ENCODE measurements at places on chromosomes 12 and 14. TPM values are rescaled to one million over a fixed set of nuclear protein-coding genes. Genes with fewer than 3 reads are reported as not detected.
A peak's percentile ranks its signal among the peaks of the same experiment; 100 is the strongest.

The IRAK3 gene
- 1.2 TPM for polyA plus RNA-seq

The SLCO1B3 gene
- 0.17 TPM for polyA plus RNA-seq

The MYO1H gene
- not detected for polyA plus RNA-seq

The MYL2 gene
- not detected for polyA plus RNA-seq

The DLGAP5 gene
- polyA plus RNA-seq: 7.7 TPM

The TAS2R31 gene
- polyA plus RNA-seq: not detected

The HIP1R gene
- 31.8 TPM for polyA plus RNA-seq

The RFX4 gene
- polyA plus RNA-seq: not detected

GRCh38 chr14:60648249-60648933, 886 bp downstream of the SIX1 start:
- DNase-seq: peak; percentile 19

GRCh38 chr12:3308609-3309008, 182.4 kb upstream of the PRMT8 start:
- DNase-seq: no peak

DNA sequence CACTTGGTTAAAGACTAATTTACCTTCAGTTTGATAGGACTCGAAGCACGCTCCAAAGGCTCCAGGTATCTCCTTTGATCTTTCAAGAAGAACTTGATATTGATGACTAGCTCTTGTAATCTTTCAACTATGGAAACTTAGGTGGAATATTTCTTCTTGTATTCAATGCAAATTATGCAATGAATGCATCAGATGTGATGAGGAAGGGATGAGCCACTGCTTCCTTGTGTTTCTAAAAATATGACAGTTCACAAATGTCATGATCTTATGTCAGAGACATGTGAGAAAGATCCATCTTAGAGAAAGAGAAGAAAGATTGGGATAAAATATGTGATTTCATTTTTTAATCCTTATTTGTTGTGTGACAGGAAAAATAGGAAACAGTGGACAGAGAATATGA, 9.9 kb downstream of the RNASE9 start:
- DNase-seq: no peak

DNA sequence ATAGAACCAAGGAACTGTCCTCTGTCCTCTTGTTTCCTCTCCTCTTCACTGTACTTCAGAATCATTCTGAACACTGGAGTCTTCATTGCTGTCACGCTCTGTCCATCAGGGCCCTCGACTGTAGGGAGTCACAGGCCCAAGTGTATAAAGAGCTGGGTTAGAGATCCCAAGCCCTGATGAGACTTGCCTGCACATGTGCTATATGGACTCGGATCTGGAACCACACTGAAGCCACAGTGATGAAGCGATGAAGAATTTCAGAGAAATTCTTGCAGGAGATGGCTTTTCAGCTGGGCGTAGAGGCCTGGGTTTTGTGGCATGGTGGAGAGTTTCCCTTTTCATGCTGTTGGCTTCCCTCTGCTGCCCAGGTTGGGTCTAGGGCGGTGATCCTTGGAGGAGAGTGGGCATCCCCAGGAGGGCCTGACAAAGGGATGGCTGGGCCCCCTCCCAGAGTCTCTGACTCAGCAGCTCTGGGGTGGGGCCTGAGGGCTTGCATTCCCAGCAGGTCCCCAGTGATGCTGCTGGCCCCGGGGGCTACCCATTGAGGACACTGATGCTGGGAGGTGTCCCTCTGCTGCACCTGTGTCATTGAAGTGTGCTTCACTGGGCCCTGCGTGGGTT, 39.6 kb upstream of the YY1 start:
- no peak for DNase-seq

DNA sequence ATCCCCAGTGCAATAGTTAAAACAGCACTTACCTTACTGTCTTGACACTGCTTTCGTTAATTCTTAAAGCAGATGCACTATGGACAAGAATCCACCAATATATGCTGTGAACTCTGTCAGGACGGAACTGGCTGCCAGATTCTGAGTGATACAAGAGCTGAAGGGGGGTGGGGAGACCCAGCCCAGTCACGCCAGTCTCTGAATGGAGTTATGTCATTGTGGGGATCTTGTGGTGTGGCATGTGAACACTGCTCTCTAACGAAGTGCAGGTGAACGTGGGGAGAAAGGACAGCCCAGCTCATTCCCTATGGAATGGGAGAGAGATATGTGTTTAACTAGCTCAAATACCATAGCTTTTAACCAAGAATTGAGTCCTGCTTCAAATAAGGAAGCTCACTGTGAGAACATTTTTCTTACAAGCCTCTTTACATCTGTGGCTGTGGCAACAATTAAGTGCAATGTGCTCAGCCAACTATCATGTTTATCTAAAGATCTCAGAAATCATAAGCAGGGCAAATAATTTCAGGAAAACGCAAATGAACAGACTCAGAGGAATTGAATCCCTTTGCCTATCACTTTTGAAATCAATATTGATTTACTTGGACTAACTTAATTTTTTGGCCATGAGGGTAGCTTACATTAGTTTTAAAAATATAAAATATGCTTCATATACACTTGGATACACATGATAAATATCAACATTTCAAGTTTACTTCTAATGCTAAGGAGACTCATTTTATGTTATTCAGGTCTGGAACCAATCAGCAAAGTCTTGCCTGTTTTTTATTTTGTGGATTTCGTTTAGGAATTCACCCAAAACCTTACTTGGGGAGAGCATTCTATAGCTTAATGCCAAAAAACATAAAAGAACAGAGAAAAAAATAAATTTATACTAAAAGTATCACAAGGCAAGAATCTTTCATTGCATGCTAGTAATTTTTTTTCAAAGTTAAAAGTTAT, at the start of gene LUM:
TSS of gene LUM (minus strand) at position 129 of the 960 bp plus-strand sequence. CDS start 2,515 bp downstream, outside the sequence.
- DNase-seq: peak; percentile 71

DNA sequence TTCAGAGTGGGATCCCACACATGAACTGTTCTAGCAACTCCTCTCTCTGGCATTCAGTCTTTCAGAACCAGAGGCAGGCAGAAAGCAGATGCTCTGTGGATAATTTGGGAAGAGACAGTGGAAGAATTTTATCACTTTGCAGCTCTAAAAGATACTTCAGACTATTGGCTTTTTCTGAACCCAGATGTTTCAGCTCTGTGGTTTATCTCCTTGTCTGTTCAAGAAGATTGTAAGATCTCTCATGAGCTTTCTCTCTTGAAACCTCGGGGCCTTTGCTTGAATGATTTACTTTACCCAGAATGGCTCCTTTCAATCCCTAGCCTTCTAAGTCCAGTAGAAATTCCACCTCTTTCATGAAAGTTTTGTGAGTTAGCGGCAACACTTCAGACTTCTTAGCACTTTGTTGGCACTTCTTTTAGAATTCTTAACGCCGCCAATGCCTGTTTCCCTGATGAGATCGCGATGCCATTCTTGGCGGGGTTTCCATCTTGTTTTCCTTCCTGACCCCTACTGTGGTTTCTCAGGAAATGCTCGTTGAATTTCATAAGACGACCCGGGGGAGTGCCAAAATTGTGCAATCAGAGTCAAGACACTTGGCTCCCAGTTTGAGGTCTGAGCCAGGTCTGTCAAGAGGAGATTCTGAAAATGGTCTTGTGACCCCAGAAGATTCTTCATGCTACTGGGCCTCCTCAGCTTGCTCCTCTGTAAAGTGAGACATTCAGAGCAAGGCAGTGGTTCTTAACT, 107.0 kb upstream of the PRICKLE1 start:
- DNase-seq: peak; percentile 27

- no peak for DNase-seq
These were observed 4.7 kb downstream of the FAM161B start for GRCh38 chr14:73945159-73945670.

DNA sequence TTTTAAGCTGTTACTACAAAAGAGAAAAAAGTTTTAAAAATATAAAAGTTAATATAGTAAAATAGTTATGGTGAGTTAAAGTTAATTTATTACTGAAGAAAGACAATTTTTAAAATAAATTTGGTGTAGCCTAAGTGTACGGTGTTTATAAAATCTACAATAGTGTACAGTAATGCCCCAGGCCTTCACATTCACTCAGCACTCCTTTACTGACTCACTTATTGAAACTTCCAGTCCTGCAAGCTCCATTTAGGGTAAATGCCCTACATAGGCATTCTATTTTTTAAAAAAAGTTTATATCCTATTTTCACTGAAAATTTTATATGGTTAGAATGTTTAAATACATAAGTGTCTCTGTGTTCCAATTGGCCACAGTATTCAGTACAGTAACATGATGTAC, 769.5 kb upstream of the NOVA1 start:
- no peak for DNase-seq

DNA sequence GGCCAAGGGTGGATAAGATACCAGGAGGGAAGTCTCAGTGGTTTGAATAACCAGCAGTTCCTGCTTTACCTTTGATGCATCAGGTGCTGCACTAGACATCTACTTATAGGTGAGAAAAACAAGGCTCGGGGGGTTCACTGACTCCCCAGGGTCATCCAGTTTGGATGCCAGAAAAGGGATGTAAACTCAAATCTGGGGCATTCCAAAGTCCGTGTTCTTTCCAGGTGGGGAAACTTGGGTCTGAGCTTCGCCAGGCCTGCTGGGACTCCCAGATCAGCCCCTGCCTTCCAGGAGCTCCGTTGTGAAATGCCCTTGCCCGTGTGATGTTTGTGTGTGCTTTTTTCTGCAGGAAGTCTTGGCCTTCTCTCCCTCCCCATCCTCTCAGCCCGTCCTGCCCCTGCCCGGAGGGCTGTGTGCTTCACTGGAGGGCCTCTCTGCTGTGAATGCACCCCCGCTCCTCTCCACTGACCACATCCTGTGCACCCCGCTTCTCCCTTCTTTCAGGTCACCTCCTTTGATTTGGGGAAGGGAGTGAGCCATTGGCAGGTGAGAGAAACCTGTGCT, 42.1 kb downstream of the TSPAN9 start:
- no peak for DNase-seq

- no peak for DNase-seq
These were observed 10.0 kb upstream of the CDCA4 start for GRCh38 chr14:105030836-105031396.

DNA sequence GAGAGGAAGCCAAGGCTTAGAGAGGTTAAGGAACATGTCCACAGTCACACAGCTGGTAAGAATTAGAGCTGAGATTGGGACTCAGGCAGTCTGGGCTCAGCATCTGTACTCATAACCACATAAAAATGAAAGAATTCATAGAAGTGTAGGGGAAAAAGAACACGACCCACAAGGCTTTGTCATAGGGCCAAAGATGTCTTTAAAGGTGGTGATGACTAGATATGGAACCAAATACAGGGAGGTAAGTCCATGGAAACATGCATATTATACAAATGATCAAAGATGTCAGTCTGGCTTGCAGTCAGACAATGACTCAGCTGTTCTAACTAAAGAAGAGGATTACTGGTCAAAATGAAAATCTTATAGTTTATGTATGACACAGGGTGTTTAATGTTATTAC, 7.2 kb upstream of the SSPN start:
- DNase-seq: no peak

GRCh38 chr14:46488374-46488773, 163.2 kb downstream of the RPL10L start:
- DNase-seq: no peak

GRCh38 chr12:113238309-113238708, 17.0 kb downstream of the TPCN1 start:
- no peak for DNase-seq

GRCh38 chr14:29587761-29588470, 339.7 kb downstream of the PRKD1 start:
- DNase-seq: no peak

DNA sequence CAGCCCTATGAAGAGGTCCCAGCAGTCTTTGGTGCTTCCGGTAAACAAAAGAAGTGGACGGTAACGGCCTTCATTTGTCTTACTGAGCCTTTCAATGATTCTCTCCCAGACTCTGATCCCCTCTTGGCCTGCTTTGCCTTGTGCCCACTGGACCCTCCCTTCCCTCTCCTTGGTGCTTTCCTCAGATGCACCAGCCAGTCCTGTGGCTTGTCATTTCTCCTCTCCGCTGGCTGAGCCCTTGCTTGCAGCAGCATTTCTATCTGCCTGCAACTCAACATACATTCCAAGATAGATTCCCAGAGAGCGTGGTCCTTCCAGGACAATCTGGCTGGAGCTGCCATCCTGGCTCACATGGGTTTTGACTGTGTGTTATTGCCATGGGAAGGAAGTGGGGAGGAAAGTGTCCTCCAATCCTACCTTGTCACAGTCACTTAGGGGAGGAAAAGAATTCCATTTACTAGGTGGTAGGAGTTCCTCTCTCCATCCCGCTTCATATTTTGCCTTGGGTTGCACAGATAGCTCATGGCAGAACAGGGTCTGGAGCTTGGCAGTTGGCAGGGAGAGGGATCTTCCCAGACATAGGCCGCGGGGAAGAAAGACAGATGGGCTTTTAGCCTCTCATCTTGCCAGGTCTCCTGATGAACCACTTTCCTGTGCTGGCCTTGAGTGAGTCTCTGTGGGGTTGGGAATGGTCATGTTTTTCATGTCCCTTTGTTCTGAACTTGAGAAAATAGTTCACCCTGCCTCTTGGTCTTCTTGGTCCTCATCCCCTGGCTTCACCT, 92.8 kb upstream of the KCNA1 start:
- no peak for DNase-seq

Data from hepatocyte (in vitro differentiated cells).